Stimulated activated CD4-positive, alpha-beta T cell treated with anti-CD3 and anti-CD28 coated beads, Interleukin-12 subunit alpha, Interleukin-12 subunit beta, amount 100 ng/mL, for 24 hours (primary cell): ENCODE measurements at places on chromosomes 3 and 15.

- no peak for DNase-seq
Measured at GRCh38 chr15:100601163-100601562, 821 bp downstream of the LINS1 start.

DNA sequence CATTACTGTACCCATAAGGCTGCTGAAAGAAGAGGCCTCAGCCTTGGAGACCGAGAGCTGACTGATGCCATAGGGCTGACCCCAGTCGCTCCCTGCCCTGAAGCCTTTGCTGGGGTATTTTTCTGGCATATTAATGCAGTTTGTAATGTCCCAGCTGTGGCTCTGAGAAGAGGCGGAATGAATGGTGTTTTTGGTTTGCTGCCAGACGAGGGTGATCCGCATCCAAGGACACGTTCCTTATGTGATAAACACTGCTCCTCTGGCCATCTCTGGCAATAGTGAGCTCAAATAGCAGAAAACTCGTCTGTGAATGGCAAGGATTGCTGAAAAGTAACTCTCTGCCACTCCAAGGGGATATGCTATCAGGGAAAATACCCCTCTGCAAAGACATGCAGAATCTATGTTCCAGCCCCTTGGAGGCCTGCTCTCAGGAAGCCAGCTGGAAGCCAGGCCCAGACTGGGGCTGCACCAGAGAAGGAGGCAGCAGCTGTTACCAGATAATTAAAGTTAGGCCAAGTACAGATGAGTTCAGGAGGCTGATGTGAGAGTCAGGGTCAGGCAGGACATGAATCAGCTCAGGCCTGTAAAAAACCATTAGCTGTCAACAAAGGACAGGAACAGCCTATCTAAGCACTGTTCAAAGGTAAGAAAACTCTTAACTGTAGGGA is 28.9 kb upstream of the KLHL6 start:
- no peak for DNase-seq

- no peak for DNase-seq
Measured at GRCh38 chr3:63245726-63246241, 32.3 kb upstream of the SYNPR start.

DNA sequence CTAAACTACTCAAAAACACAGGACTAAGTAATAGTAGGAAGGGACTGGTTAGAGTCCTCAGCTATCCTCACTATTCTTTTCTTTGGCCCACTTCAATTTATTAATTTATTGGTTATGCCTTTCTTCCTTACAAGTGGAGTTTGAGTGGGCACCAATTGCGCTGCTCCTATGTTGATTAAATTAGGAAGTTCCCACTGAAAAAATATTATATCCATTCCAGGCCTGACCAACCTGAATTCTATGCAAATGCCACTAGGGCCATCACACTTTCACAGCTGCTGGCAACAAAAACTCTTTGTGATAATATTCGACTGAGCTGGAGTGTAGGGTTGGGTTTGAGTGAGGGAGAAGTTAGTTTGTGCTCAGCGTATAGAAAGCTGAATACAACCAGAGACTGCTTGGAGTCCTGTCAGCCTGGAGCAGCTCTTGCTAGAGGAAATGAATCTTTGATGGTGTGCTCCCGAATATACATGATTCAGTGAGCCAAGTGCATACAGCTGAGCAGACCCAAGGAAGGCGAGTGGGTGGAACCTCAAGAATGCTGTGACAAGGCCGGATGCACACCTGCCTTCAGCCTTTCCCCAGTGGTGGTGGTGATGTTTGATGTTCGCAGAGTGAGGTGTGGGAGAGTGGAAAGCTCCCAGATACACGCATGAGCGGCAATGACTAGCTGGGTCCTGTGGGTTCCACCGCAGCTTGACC is 1.5 kb downstream of the ARHGEF3 start:
- DNase-seq, result peak; percentile 56

DNA sequence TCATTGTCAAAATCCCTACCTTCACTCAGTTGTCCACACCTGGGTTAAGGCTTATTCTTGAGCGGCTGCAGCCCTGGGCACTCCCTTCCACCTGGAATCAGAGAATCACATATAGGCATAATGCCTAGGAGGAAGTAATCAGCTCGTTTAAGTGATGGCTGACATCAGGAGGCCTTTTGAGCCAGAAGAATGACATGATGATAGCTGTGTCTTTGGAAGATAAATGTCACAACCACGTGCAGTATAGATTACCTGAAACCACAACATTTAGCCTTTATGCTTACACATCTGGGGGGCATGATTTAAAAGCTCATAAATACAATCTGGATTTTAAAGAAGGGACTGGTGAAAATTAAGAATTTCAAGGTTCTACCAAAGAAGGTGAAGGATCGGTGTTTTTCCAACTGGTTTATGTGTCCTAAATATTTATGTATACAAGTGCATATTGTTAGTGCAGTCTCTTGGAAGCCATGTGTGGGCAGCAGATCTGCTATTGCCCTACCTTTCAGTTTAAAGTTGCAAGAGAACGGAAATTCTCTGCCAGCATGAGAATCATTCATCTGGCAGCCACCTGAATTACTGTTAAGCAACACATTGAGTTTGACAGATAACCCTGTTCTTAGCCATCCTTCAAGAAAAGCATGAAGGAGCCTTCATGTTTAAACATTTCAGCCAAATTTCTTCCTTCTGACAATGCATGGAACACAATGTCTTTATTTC is 163.4 kb upstream of the NR2E3 start:
- no peak for DNase-seq

DNA sequence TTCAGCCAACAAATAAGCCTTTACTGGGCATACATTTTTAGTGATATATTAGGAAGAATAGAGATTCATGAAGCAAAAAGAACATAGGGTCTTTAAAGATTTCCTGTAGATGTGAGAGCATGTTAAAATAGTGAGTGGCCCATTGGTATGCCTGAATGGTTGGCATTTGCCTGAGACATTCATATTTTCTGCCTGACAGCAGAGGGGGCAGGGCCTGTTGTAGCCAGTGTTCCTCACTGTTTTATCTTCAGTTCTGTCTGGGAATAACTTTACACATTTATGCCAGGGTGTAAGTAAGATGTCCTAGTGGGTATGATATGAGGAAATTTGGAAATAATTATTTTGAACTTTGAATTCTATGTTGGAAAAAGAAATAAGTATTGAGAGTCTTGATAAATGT is 704.7 kb upstream of the ARPP21 start:
- no peak for DNase-seq

- no peak for DNase-seq
Measured at GRCh38 chr15:65192016-65192415, 6.9 kb upstream of the CLPX start.

GRCh38 chr15:77464129-77464865 is 43.6 kb downstream of the HMG20A start:
- DNase-seq, result no peak

GRCh38 chr3:41751597-41751996 is 210.3 kb downstream of the ULK4 start:
- no peak for DNase-seq

DNA sequence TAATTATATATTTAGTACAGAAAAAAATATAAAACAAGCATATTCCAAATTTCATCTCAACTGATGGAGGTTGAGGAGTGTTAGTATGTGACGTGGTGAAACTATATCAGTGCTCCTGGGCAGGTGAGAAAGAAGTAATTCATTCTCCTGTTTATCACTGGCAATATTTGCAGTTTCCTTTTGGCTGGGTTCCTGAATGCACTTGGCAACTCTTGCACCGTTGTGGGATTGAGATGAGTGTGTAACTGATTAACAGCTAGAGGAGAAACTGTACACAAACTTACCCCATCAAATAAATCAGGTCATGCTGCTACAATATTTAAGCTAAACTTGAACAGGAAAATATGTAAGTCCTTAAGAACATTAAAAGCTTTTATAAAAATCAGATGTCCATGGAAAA is 2.1 kb upstream of the ATP13A4 start:
- DNase-seq, result no peak

DNA sequence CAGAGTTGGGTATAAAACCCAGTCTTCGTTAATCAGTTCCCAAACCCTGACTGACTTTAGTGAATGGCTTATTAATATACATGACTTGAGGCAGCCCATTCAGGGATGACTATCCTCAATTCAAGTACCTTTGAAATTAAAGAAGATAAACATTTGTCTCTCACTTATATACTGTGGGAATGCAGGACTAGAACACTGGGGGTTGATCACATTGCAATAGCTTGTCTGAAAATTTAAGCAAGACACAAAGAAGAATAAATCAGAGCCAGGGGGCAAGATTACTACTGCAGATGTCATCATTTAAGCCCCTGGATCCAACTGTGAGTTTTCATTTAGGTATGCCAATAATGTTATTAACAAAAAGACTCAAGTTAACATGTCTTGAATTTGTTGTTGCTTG is 647.7 kb downstream of the ZPLD1 start:
- DNase-seq, result no peak

- peak; percentile 68 for DNase-seq
Measured at GRCh38 chr15:101167753-101168462, 83.9 kb downstream of the CHSY1 start.

GRCh38 chr3:106263011-106263410 is 394.2 kb upstream of the CBLB start:
- no peak for DNase-seq

GRCh38 chr3:150082898-150083654 is 112.4 kb upstream of the PFN2 start:
- no peak for DNase-seq

- DNase-seq, result no peak
Measured at GRCh38 chr3:38800511-38800910, 15.5 kb downstream of the SCN10A start.

GRCh38 chr3:177538750-177539730 is 341.8 kb upstream of the TBL1XR1 start:
- DNase-seq, result no peak
